Stimulated activated CD8-positive, alpha-beta memory T cell treated with anti-CD3 and anti-CD28 coated beads, Interleukin-12 subunit alpha, Interleukin-12 subunit beta, amount 100 ng/mL, for 1 hour (primary cell): ENCODE measurements at places on chromosomes 7 and 10.

DNA sequence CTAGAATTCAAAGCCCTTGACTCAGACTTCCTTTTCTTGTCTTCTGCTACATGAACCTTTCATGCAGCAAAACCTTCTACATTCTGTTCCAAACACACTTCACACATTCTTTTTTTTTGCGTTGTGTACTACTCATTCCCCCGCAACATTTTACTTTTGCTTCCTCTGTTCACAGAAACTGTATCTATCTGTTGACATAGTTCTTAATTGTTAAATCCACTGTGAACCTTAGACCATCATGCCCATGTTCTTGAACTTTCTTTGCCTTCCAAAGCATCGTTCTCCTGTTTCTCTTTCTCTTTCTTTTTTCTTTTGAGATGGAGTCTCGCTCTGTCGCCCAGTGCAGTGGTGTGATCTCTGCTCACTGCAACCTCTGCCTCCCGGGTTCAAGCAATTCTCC, 14.2 kb downstream of the CCSER2 start:
- no peak for DNase-seq

- no peak for DNase-seq
Observed at GRCh38 chr10:58219875-58220274, 47.8 kb downstream of the IPMK start.

- DNase-seq, result no peak
Observed at GRCh38 chr7:30116771-30117170, 18.0 kb upstream of the MTURN start.

GRCh38 chr7:155807789-155808548, 4.3 kb downstream of the SHH start:
- DNase-seq, result no peak

DNA sequence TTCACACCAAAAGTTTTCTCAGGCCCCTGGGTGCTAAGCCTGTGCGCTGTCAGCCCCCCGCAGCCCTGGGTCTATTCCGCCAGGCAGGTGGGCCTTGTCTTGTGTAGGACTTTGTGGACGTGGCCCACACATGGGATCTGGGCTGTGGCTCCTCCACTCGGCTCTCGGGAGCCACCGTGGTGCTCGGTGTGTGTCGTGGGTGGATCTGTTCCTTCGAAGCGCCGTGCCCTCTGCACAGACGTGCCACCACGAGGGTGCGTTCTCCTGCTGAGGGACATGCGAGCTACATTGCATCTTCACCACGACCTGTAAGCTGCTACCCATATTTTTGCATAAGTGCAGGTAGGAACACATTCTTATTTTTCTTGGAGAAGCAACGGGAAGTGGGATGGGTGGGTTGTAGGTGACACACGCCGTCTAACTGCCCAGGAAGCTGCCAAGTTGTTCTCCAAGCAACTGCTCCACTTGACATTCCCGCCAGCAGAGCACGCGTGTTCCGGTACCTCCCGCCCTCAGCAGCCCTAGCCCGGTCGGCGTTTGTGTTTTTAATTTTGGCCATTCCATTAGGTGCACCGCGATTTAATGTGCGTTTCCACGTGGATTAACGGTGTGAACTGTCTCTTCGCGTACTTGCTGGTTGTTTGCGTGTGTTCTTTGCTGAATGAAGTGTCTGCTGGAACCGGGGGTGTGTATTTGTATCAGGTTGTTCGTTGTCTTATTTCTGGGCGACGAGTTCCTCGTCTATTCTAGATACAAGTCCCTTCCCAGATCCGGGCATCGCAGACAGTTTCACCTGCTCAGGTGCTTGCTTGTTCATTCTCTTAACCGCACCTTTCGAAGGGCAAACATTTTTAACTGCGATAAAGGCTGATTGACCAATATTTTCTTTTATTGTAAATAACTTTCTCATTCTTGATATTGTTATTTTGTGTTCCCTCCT, 47.4 kb upstream of the CFAP46 start:
- DNase-seq, result no peak

- DNase-seq, result no peak
Observed at GRCh38 chr7:4436361-4436895, 245.7 kb upstream of the FOXK1 start.

DNA sequence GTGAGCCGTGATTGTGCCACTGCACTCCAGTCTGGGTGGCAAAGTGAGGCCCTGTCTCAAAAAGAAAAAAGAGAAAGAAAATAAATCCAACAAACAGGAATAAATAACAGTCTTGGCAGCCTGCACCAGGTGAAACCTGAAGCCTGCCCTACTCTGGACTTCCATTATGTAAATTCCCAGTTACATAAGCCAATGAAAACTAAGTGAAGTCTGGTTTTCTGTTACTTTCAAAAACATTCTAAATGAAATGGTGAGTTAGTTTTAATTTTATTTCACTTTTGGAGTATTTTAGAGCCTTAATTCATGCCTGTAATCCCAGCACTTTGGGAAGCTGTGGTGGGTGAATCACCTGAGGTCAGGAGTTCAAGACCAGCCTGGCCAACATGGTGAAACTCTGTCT, 22.5 kb upstream of the HIBADH start:
- DNase-seq, result no peak

DNA sequence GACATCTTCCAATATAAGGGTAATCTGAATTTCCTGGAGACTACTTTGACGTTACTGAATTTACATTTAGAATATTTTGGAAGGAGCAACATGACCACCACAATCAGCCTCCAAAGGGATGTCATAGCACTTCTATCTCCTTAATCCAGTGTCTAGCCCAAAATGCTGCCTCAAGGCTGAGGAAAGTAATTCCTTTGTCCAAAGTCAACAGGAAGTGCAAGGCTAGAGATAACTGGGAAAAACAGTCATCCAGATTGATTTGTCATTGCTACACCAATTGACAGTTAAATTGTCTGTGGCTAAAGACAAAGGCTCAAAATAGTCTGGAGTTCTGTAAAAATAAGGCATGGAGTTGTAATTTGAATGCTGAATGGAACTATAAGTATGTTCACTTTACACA, 3.9 kb upstream of the TFPI2 start:
- no peak for DNase-seq
